ENCODE measurements at places on chromosomes 7 and 10.

DNA sequence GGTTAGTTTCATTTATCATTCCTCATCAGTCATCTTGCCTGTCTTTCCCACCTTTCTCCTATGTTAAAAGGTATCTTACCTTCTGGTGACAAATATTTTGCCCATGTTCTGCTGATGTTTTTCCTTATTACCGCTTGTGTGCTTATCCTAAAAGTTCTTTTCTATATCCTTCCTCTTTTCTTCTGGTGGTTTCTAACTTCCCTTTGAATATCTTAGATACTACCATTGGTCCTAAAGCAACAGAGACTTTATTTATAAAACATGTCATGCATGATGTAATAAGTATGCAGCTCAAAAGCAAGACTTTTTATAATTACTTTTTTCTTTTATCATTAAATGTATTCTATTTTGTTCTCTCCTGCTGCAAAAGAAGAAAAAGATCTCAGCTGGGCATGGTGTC, 24.8 kb downstream of the TBC1D12 start:
- DNase-seq = no peak

DNA sequence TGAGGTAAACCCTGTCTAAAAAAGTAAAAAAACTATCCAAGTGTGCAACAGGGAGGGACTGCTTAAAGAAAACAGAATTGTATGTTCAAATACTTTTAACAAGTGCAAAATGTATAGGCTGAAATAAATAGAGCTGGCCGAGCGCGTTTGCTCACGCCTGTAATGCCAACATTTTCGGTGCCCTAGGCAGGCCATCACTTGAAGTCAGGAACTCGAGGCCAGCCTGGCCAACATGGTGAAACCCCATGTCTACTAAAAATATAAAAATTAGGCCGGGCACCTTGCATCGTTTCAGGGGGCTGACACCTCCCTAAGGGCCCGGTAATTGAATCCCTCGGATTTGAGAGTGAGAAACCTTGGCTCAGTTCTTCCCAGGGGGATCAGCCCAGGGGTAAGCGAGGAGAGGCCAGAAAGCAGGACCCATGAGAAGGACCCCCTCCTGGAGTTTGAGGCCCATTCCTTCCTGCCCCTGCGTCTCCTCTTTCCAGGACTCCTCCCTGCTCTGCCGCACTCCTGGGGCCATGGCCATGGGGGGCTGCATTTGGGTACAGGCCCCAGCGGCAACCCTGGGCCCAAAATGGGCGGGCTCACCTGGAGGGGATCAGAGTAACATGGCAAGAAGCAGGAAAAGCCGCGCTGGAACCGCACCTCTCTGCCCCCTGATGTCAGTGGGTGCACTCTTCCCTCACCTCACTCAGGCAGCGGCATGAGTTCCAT, 75.5 kb upstream of the TMEM248 start:
- DNase-seq = no peak

DNA sequence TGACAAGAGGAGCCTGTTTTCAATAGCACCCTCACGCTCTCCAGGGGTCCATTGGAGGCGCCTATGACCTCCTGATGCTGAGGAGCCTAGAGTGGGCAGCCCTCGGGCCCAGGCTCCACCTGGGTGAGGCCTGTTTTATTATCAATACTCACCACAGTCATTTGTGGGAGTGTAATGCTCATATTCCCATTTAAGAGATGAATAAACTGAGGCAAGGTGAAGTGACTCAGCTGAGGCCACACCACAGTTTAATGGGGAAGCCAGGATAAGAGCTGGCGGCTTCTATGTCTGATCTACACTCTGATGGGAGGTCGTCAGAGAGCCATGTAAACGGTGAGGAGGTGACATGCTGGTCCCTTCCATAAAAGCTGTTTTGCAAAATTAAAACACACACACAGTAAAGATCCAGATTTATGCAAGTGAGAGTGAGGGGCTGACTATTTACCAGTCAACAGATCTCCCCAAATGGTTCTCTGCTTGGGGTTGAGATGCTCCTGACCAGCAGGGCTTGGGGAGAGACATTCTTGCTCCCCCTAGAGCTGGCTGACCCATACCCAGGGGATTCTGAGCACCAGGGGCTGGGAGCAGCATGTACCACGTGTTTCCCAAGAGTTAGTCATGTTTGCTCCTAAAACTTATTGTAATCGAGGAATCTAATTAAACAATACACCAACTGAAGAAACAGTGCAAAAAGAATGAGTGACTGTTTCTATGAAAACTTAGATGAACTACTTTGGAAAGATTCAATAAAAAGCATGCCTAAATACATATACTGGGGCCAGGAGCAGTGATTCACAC, 81.0 kb upstream of the INSIG1 start:
- no peak for DNase-seq

DNA sequence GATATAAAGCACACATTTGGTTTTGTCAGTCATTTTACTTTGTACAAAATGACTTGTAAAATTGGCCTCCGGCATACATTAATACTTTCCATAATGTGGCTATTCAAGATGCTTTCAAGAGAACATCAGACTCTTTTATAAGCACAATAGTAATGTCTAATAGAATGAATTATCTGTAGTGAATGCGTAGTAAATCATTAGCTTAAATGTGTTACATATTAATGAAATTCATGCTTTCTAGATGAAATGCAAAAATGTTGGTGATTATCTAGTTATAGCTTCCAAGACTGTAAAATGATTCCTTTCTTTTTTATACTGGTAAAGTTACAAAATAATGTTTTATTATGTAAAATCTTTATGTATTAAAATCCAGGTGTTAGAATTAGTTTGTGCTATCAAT, 144.0 kb downstream of the BBS9 start:
- DNase-seq = no peak

DNA sequence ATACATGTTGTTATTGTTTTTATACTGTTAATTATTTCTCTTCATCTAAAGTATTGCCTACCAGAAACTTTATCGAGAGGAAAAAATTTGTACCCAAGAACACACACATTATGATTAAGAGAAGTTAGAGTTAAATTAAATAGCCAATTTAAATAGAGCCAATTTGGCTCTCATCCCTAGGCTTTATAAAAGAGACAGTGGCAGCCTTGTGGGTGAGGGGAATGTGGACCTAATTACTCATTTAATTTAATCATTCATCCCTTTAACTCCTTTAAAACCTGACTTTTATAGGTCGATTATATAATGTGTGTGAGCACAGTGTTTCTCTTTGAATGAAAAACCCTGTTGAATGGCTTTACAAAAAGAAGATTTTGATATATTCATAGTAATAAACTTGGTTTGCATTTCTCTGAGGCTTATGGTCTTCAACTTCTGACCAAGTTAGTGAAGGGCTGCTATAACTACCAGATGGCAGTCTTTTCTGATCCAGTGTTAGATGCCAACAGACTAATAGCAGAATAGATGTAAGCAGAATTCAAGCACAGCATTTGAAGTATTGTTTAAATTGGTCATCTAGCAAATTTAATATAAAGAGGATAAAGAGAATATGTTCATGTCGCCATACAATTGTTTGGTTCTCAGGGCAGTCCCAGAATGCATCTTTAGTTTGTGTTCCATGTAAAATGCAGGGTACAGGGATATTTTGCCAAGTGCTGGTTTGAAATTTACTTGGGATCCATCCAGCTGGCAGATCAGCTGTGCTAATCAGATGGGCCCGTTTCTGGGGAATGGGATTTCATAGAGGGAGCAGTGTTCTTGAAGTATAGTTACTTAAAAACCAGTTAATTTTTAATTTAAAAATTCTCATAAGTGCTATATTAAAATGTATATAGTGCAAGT, 25.3 kb downstream of the ADD3 start:
- no peak for DNase-seq

DNA sequence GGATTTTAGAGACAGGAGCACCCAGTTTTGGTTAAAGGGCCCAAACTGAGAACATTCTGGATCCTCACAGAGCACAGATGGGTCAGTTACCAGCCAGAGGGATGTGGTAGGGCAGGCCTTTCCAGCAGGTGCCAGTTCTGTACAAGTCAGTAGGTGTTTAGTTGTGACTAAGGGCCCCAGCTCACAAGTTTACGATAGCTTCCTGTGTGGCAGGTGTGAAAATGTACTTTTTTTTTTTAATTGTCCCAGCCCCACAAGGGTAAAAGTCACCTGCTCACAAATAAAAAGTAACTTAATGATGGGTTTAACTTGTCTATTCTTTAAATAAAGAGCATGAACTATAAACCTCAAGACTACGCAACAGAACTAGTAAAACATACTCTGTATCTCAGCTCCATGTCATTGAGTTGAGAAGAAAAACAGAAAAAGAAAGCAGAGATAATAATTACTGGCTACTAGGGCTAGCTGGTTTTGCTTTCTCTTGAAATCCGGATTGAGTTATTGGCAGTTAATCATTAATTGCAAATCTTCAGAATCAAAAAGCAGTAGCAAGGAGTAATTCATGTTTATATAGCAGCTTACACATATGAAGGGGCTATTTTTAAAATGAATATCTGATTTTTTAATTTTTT, 15.4 kb downstream of the NFE2L3 start:
- DNase-seq = no peak

GRCh38 chr7:150453181-150453580, 2.8 kb downstream of the GIMAP8 start:
- no peak for DNase-seq

DNA sequence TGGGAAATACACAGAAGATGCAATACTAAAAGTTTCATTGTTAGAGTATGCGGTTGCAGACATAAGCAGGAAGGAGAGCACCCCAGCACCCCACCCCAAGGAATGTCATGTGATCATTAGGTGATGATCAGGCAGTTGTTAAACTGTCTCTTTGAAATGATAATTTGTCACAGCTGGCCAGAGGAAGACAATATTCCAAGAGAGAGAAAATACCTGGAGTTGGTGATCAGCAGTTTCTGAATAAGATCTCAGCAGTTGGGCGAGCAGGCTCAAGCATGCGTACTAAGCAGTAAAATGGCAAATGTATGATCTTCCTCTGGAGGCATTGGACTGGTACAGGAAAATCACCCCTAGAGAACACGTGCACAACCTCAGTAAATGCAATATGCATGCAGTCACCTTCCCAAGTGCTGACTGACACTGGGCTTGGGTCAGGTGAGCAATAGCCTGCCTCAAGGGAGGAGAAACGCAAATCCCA, 250.1 kb upstream of the MBL2 start:
- DNase-seq = no peak

DNA sequence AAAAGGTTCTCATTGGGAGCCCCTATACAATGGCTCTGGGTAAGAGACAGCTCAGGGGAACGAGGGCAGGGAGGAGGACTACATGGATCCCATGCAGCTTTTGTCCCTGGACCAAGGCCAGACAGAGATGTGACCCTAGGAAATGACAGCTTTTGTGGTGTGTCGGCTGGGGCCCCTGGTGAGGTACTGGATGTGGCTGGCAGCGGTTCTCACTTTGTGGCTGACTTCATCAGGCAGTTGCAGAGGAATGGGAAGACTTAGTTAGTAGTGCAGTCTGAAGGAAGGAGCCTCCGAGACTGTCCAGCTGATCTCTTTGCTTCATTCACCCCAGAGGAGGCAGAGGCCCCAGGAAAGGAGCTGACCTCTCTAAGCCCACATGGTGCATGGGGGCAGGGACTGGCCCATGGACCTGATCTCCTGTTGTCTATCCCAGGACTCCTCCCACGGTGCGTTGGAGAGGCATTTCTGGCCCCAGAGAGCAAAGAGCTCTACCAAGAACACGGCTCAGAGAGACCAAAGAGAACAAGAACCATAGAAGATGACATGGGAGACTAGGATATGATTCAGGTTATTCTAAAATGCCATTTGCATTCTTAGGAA, 202.9 kb downstream of the RPS24 start:
- DNase-seq = no peak

GRCh38 chr10:3904419-3904960, 119.5 kb upstream of the KLF6 start:
- DNase-seq = no peak

GRCh38 chr7:91685544-91685943, 195.0 kb downstream of the MTERF1 start:
- no peak for DNase-seq

- DNase-seq = no peak
These were observed 12.6 kb upstream of the PPP2R2D start for GRCh38 chr10:131888186-131888604.

DNA sequence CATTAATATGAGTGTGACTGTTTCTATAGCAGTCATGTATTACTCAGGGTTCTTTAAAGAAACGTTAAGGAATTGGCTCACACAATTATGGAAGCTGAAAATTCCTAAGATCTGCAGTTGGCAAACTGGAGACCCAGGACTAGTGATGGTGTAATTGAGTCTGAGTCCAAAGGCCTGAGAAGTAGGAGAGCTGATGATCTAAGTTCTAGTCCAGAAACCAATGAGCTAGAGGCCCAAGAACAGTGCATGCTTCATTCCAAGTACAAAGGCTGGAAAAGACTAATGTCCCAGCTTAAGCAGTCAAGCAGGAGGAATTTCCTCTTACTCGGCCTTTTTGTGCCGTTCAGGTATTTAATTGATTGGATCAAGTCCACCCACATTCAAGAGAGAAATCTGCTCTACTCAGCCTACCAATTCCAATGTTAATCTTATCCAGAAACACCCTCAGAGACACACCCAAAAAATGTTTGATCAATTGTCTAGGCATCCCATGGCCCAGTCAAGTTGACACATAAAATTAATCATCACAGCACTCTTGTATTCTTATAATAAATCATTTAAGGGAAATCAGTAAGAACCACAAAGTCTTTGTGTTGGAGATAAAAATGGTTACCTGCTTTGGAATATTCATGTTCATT, 312.1 kb downstream of the PRKG1 start:
- DNase-seq = no peak

GRCh38 chr10:125774581-125775191, 935 bp downstream of the MMP21 start:
- DNase-seq = no peak

DNA sequence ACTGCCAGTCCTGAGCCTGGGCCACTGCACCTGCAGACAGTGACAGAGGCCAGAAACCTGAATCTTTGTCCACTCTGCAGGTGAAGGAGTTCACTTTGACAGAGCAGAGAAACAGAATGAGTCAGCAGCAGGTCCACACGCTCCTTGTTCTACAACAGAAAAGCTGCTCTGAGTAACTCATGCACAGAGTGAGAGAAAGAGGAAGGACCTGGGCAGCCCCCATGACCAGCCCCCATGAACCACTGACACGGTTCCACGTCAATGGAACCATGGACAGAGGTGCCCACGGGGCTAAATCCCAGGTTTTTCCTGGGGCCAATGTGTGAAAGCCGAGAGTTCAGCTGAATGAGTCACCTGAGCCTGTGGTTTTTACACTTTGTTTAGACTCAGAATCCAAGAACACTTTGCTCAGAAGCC, 40.8 kb upstream of the CTBP2 start:
- DNase-seq = no peak

- no peak for DNase-seq
These were observed 5.6 kb downstream of the OGA start for GRCh38 chr10:101812606-101813005.

DNA sequence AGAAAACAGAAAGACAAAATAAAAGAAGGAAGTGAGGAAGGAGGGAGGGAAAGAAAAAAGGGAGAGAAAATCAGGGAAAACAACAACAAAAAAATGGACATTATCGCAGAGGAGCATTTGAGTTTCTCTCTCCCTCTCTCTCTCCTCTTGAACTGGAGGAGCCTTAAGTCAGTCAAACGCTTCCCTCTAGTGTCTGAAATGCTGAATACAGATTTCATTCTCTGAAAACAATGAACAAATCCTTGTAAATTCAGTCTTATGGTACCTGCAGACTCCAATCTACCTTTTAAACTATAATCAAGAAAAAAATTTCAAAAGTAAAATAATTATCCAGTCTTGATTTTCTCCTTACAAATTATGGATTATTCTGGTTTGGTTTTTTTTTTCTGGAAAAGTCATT, 89.2 kb upstream of the PFKP start:
- no peak for DNase-seq
